ENCODE measurements at places on chromosomes 5 and 9.
A peak's percentile ranks its signal among the peaks of the same experiment; 100 is the strongest.

- DNase-seq, result no peak
These were observed 6.9 kb upstream of the BOD1 start for GRCh38 chr5:173623296-173623771.

DNA sequence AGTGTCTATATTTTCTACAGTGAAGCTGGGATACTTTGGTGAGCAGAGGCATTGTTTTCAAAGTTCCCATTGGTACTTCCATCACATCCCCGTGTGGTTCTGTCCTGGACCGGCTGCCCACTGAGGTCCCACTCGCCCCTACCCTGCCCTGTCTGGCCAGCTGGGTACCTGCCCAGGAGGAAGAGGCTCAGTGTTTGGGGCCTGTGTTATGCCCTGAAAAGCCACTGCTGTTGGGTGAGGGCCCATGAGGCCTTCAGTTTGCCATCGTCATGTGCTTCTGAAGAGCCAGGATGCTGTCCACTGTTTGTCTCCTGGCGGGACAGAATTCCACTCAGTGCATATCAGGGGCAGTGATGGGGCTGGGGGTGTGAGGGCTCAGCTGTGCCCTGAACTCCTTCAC lies 2.6 kb upstream of the CEP72 start:
- no peak for DNase-seq

- no peak for DNase-seq
These were observed 98.0 kb downstream of the ANKH start for GRCh38 chr5:14773588-14773987.

- DNase-seq, result no peak
These were observed 194.9 kb downstream of the PALM2AKAP2 start for GRCh38 chr9:109974918-109975276.

DNA sequence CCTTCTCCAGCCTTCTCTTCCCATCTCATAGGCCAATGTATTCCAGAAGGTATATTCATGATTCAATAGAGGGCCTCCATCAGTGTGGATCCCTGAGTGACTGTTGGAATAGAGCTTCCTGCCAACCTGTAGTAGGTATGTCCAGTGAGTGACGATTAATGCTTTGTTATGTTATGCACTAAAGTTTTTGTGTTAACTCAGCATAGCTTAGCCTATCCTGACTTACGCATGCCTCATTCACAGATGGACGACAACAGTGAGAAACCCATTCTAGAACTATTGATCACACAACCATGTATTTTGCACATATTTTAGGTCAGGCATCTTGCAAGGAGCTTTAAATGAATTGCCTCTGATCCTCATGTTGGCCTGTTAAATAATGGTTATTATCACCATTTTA lies 225.5 kb upstream of the TRIM32 start:
- no peak for DNase-seq

DNA sequence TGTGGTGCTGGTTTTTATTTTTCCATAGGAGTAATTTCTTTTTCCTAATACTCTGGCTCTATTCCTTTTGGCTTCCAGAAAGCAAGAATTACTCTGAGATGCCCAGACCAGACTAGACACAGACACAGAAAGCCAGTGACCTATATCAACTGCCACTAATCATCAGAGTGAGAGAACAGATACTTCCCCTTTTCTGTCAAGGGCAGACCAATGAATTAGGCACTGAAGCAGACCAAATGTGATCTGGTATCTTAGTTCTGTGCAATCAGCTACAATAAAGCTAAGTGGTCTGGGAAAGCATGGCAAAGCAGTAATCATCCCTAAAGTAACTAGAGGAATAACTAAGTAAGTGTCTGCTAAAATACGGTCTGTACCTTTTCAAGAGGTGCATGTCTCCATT lies 239.1 kb downstream of the ELAVL2 start:
- no peak for DNase-seq

DNA sequence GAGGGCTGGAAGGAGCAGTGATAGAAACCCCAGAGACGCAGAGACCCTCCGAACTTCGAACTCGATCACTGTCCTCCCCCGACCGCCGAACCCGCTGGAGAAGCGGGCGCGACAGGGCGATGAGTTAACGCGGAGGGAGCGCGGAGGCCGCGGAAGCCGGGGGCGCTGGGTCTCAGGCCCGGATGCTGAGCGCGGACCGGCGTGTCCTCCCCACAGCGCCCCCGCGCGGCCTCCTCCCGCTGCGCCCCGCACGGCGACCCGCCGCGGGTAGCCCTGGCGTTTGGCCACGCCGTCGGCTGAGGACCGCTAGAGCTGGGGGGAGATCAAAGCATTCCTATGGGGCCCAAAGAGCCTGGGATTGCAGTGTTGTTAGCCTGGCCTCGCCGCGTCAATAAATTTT lies 7.7 kb upstream of the DMRT2 start:
- DNase-seq, result no peak

GRCh38 chr5:137858223-137858916 lies 9.3 kb upstream of the MYOT start:
- no peak for DNase-seq

DNA sequence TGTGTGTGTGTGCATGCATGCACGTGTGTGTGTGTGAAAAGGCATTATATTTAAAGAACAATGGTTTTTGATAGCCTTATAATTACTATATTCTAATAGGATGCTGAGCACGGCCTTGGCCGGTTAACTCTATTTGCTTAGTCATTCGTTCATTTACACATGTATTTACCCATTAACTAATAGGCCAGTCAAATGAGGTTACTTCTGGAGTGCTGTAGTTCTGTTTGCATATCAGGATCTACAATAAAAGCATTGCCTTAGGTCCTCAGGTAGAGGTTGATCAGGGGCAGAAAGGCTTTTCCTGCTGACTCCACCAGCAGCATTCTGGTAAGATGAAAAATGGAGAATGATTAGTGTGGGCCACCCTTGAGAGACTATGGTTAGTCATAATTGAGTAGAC lies 219.0 kb downstream of the COMMD10 start:
- DNase-seq, result peak; percentile 16

- DNase-seq, result no peak
These were observed 156.0 kb downstream of the COL23A1 start for GRCh38 chr5:178434016-178434761.

DNA sequence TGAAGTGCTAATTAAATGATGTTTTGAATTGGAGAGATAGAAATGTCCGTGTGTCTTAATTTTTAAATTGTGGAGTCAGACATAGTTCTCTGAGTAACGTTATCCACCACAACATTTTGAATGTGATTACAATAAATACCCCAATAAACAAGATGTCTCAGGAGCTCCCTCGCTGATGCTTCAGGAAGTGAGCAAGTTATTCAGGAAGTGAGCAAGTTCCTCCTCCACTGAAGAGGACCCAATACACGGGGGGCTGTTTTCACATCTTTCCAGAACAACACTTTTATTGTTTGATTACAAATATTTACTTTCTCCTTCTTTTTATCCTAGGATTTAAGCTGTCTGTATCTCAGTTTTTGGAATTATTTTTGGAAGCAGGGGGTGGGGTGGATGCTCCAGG lies 363.8 kb downstream of the LRRC70 start:
- DNase-seq, result no peak

DNA sequence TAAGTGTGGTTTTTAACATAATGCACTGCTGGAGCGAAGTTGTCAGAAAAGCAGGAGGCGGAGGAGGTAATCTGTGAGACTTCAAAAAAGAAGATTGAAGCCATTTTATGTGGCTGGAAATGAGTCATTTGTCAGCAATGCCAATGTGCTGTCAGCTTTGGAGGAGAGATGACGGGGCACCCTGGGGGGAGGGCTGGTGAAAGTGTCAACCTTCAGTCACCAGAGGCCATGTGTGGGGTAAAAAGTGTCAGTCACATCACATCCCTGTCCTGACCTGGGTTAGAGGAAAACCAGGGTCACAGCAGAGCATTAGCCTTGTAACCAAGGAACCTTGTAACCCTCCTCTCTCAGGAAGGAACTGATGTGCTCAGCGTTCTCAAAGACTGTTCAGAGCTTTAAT lies 59.1 kb downstream of the TLR4 start:
- DNase-seq, result no peak
